Endodermal cell (in vitro differentiated cells): ENCODE measurements at places on chromosomes 2 and 18. TPM values are rescaled to one million over a fixed set of nuclear protein-coding genes. Genes with fewer than 3 reads are reported as not detected.

DNA sequence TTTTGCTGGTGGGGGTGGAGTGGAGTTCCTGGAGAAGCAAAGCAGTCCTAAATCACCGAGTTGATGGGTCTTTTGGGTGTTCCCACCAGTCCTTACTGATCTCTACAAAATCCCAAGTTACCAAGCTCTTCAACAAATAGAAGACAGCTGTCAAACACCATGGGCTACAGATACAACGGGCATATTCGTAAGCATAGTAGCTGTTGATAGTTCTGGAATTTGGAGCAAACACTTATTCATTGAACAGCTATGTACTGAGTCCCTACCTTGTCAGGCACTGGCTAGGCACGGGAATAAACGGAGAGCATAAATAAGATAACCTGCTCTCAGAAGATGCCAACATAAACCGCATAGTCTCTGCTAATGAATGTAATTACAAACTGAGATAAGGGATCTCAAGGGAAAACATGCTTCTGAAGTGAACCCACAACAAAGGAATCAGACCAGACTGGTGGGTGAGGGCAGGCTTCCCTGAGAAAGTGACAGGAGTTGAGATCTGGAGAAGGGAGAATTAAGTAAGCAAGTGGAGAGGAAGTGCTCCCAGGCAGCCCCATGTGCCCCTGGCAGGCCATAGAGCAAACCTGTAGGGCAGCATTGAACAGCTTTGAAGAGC, 947 bp upstream of the ANKRD44 start:
- DNase-seq, result no peak

- DNase-seq, result no peak
Observed at GRCh38 chr18:75694292-75694691, 266.8 kb upstream of the SMIM21 start.

DNA sequence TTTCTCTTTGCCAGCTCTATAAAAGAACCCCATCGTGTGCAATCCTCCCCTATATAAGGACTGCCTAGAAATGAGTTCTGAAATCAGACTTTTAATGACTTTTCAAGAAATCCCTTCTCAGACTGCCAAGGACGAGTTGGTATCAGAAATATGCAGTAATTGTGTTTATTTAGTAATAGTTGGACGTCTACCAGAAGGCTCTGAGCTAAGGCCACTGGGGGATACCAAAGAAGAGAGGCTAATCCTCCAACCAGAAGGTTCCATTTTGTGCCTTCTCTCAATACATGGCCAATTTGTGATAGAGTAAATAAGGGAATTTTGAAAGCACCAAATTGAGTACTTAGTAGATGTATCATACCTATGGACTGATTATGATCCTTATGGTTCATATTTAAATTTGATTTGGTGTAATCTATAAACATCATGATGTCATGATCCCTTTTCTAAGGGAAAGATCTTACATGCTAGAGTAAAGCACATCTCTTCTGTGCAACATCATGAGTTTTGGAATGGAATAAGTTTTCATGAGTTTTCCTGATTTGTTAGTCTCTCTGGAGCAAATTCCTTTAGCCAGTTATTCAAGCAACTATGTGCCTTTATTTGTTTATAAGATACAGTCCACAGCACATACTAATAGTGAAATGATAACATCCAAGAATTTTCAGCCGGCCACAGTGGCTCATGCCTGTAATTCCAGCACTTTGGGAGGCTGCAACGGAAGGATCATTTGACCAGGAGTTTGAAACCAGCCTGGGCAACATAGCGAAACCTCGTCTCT, 82.2 kb upstream of the LTBP1 start:
- DNase-seq, result no peak

DNA sequence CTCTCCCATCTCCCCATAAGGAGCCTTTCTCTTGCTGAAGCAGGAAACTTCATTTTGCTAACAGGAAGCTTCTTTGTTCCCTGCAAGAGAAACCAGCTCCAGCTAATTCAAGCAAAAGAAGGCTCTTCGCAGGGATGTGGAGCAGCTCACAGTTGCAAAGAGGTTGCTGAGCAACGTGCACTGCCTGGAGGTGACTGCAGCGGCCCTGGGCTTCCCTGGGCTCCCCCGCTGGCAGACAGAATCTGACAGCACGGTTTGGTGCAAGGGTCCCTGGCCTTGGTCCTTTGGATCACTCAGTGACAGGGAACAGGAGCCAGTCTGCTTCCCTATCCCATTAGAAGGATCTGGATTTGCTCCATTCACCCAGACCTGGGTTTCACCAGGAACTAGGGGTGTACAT, 25.8 kb downstream of the GPR55 start:
- peak; percentile 63 for DNase-seq

DNA sequence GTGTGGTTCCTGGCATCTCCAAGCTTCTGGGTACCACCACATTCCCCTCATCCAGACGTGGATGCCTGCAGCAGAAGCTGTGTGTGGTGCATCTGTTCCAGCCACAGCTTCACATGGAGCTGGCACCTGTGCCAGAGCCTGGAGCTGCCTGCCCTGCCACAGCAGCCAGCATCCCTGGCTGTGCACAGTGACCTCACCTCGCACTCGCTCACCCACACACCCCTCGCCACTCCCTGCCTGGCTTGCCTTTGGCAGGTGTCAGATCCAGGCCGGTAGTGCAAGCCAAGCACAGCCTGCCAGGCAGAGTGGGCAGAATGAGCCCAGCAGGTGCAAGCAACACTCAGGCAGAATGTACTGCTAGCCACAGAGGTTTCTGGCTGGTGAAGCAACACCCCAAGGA, 59.9 kb upstream of the DYNC1I2 start:
- DNase-seq, result no peak

DNA sequence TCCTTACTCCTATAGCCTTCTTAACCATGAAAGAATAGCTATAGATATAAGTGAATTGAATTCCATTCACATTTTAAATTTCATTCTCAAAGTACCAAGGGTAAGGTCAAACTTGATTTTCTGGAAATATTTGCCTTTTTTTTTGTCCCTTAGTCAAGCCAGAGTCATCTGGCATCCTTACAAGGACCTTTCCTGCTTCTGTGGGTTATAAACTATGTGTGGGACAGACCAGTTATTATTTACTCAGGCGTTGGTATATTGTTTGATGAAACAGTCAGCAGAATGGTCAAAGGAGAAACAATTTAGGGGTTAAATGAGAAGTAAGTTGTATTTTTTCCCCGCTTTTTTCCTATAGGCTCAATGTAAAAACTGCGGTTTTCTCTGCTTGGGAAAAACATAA, 1103.2 kb upstream of the ZEB2 start:
- DNase-seq, result no peak

DNA sequence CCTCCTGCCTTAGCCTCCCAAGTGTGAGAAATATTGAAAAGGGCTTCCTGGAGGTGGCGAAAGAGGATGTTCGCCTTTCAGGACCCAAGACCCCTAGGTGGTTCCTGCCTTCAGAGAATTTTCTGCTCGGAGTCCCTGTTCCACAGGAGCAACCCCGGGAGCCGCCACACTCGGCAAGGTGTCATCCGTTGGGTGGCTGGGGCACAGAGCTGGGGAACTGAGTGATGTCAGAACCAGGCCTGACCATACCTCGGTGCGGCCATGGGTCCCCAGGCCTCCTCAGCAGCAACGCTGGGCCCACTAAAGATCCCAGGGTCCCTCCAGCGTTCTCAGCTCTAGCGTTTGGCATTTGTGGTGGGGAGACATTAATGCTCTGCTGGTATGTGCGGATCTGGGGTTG, 23.7 kb upstream of the TAF1B start:
- DNase-seq, result no peak

DNA sequence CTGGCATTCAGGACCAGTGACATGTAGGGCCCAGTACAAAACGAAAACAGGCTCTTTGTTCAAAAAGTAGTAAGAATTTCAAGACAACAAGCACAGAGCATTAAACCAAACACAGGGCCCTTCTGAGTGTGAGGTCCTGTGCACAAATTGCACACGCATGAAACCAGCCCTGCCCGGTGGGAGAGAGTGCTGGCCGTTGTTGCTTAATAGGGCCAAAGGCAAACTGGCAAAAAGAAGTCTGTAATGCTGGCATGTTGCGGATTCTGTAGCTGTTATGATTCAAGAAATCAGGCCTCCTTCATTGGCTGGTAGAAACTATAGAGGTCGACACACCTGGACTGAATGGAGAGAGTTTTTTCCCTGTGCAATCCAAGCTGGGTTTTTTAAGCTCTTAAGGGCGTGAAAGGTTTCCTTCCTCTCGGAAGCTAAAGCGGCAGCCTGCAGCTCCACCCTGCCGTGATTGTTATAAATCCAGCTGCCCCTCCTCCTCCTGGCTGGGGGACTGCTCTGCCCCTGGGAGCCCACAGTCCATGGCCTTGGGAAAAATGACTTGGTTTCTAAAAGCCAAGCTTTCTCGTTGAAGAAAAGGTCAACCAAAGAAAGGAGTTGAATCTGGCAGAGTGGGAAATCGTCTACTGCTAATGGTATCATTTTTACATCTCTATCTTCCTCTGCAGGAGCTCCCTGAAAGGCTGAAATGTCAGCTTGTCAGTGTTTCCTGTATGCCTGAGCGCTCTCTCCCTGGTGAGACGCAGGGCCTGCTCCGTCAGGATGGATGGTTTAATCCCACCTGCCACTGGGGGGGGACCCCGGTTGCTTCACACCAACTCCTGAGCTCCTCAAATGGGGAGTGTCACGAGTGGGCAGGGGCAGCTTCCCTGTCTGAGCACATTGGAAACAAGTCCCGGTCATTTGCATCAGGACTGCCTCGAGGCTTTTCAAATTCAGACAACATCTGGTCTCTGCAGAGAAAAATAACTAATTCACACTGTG, 143.6 kb downstream of the ALPK2 start:
- DNase-seq, result peak; percentile 75

DNA sequence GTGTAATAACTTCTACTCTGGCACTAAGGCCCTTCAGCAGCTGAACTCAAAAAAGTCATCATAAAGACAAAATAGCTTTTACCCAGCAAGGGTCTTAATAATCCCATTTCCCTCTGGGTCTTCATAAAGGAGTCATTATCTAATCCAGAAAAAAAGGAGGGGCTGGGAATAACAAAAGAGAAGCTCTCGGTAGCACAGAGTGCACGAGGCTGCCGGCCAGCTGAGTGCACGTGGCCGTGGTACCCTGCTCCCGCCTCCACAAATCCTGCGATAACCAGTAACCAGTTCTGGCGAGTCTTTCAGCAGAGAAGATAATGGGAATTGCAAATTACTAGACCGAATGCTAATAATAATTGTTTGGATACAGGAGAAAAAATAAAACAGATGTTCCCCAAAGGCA, 7.5 kb downstream of the NRP2 start:
- no peak for DNase-seq

GRCh38 chr2:96789245-96789617, 26.8 kb upstream of the CNNM3 start:
- DNase-seq, result no peak

DNA sequence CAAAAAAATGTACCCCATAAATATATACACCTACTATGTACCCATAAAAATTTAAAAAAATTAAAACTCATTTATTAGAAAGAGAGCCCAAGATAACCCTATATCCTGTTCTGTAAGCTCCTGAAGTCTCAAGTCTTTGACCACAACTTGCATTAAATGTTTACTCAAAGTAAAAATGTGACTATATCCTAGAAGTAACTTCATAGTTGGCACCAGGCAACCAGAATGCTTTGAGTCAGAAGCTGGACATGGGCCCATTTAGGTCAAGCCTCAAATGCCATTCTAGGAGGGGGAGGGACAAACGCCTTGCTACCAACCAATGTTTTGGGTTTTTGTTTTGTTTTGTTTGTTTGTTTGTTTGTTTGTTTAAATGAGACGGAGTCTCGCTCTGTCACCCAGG, 9.3 kb upstream of the TBC1D8 start:
- DNase-seq, result no peak

DNA sequence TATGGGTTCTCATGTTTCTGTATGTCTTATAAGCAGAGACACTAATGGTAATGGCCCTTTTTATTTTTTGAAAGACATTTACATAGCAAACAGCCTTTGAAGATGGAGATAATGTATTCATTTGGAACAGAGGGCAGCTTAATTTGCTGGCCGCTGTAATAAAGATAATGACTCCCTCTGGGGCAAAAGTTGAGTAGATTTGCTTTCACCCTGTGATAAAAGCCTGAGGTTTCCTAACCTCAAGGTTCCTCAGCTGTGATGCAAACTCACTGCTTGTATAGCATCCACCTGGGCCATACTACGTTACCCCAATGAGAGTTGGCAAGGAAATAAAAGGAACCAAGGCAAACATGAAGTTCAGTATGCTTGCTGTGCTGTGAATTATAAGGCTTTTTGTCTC, 54.8 kb downstream of the TEX51 start:
- no peak for DNase-seq

GRCh38 chr2:194718881-194719280, 938.1 kb upstream of the SLC39A10 start:
- DNase-seq, result no peak

DNA sequence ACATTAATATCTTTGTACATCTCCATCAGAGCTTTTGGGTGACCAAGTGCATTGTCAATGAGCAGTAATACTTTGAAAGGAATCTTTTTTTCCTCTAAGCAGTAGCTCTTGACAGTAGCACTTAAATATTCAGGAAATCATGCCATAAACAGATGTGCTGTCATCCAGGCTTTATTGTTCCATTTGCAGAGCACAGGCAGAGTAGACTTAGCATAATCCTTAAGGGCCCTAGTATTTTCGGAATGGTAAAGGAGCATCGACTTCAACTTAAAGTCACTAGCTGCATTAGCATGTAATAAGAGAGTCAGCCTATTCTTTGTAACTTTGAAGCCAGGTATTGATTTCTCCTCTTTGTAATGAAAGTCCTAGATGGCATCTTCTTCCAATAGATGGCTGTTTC, 121.8 kb upstream of the CWC22 start:
- no peak for DNase-seq

DNA sequence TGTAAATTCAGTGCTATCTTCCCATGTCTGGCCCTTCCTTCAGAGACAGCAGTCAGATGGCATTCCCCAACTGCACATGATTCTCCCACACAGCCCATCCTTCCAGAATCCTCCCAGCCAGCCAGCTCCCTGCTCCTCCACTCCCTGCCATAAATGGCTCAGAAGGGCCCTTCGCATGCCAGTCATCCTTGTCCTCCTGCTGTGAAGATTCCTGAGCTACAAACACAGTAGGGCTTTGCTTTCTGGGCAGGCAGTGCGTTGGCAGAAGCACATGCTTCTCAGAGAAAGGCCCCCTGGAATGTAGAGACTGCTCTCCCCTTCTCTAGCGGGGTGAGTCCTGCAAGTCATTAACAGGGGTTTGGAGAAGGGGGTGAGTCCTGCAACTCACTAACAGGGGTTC, 71.9 kb downstream of the TEX51 start:
- DNase-seq, result peak; percentile 79

CELF4 gene
- 4.6 and 5.7 TPM in 2 replicates for total RNA-seq

RTP5 gene
- total RNA-seq, result not detected in 3 replicates

GULP1 gene
- total RNA-seq, result 15.2 to 18.1 TPM (median 15.3 TPM) in 3 replicates

INHA gene
- 0.48 and 0.88 TPM in 2 replicates for total RNA-seq

ABCG8 gene
- not detected in 3 replicates for total RNA-seq

GALNT3 gene
- 5.6 to 9.3 TPM (median 8.3 TPM) in 3 replicates for total RNA-seq

ALLC gene
- not detected in 3 replicates for total RNA-seq

CTLA4 gene
- total RNA-seq, result not detected in 2 replicates

ZSWIM2 gene
- total RNA-seq, result not detected in 3 replicates

FER1L5 gene
- total RNA-seq, result 0.34 and 0.35 TPM in 2 replicates

GLI2 gene
- total RNA-seq, result 24.2 to 26.1 TPM (median 25.2 TPM) in 3 replicates
